ENCODE measurements at places on chromosomes 5 and 9.

DNA sequence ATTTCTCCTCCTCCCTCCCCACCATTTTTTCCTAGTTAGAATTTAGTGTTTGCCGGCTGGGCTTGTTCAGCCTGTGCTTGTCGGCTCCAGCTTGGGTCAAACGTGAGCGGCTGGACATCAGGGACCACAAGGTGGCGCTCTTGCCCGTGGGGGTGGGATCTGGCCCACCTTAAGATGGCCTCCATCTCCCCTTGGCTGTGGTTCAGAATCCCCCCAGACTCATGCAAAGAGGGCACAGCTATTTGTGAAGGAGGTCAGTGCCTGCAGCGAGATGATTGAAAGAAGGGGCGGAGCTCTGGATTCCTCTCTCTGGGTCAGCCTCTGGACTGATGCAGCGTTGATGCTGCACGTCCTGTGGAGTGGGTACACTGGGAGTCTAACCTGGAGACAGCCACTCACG, 283.3 kb upstream of the TUT7 start:
- no peak for DNase-seq

DNA sequence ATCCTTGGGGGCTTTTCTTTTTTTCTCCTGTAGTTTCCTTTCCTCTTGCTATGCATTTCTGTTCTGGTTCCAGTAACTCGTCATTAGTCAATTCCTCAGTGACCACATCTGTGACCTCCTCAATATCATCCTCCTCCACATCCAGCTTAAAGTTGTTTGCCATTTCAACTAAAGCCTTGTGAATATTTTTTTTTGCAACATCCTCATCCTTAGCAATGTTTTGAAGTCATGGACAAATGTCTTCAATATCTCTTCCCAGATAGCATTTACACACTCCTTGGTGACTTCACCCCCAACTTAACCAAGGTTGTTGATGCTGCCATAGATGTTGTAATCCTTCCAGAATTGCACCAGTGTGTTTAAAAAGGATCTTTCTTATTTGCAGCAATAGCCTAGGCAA, 14.7 kb upstream of the ADRB2 start:
- no peak for DNase-seq

- DNase-seq = no peak
Measured at GRCh38 chr9:115004545-115004944, 74.2 kb upstream of the TNFSF8 start.

DNA sequence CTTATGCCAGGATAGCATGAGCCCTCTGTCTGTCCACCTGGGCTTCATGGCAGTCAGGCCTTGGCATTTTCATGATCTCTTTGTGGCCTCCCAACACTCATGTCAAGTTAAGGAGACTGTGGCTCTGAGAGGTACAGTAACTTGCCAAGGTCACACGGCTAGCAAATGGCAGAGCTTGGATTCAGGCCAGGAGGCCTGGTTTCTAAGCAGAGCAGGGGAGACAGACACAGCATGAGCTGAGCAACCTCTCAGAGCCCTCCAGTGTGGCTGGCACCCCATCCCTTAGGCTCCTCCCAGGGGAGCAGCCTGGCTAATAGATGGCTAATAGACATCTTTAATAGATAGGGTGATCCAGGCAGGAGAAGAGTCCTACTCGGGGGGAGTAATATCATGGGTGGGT, 4.1 kb downstream of the SYNPO start:
- DNase-seq = no peak

GRCh38 chr5:164203581-164204225, 698.3 kb downstream of the MAT2B start:
- no peak for DNase-seq

GRCh38 chr5:168320805-168321204, 29.4 kb downstream of the WWC1 start:
- no peak for DNase-seq

DNA sequence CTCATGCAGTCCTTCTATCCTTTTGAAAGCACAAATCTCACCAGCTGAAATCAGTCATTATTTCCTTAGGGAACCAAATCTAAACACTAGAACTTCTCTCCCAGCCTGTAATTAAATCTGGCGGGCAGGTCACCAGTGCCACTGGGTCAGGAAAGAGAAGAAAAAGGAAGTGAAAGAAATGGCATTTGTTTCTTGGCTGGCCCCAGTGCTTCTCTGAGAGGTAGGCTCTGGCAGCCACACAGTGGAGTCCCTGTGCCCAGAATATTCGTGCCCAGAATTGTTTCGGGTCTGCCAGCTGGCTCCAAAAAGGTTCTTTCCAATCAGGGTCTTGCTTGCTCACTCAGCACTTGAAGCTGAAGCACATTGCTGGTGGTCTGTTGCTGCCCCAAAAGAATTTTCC, 133.9 kb upstream of the MTAP start:
- DNase-seq = no peak

- DNase-seq = no peak
Measured at GRCh38 chr5:75361310-75361709, 24.3 kb downstream of the HMGCR start.

- DNase-seq = no peak
Measured at GRCh38 chr9:91953718-91954117, 3.7 kb upstream of the ROR2 start.

GRCh38 chr5:131524431-131524830, 110.6 kb downstream of the RAPGEF6 start:
- DNase-seq = no peak

DNA sequence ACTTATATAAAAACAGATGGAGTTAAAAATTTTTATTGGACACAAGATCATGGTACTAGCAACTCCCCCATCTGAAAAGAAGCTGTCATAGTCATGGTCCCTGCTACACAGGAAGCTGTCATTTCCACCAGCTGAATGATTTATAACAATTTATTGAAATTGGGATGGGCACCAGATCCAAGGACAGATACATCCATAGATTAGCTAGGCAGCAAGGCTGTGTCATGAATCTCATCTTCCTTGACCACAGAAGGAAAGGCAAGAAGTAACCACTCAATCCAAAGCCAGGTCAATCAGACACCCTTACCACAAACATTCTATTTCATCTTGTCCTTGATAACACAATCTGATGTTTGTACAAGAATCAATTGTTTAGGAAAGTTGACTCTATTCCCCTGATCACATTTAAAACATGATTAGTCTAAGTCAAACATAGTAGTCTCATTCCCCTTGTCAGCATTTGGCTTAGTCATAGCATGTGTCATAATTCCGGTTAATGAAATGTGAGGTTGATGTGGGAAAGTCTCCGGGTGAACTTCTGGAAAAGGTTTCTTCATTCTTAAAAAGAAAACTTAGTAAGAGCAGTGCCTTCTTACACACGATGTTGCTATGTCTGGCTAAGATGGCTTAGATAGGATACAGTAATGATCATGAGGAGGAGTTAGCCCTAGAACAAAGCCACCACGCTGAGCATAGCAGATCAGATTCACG, 462.6 kb upstream of the PAPPA start:
- DNase-seq = no peak

DNA sequence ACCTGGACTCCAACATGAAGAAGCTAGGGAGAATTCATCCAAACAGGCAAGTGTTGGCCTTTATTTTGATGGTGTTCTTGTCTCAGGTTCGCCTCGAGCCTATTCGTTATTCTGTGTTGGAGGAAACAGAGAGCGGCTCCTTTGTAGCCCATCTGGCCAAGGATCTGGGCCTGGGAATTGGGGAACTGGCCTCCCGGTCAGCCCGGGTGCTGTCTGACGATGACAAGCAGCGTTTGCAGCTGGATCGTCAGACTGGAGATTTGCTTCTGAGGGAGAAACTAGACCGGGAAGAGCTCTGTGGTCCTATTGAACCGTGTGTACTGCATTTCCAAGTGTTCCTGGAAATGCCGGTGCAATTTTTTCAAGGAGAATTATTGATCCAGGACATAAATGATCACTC, 367 bp downstream of the PCDHB4 start:
- no peak for DNase-seq

DNA sequence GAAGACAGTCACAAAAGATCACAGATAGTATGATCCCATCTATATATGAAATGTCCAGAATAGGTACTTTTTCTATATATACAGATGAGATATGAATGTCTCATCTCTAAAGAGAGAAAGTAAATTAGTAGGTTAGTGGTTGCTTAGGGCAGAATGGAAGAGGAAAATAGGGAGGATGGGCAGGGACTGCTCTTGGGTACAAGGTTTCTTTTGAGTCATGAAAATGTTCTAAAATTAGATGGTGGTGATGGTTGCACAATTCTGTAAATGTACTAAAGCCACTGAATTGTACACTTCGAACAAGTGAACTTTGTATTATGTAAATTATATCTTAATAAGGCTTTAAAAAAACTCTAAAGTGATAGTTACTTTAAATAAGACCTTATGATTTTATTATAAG, 59.6 kb upstream of the GRAMD2B start:
- no peak for DNase-seq

- DNase-seq = no peak
Measured at GRCh38 chr5:60918466-60918865, 26.4 kb downstream of the ERCC8 start.

DNA sequence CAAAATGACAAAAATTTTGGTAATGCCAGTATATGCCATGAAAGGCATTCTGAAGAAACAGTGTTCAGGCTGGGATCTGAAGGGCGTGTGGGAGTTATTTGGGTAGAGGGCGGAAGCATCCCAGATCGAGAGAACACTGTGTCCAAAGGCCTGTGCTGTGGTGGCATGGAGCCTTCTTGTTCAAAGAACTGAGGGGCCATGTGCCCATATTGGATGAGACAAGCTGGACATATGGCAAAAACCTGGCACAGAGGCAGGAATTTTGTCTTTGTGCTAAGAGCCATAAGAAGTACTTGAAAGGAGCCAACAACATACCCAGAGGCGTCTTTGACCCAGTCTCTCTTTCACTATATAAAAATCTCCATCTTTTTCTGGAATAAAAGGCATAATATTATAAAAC, 128.0 kb downstream of the SYK start:
- DNase-seq = no peak

- no peak for DNase-seq
Measured at GRCh38 chr5:110477911-110478310, 248.6 kb downstream of the TMEM232 start.

DNA sequence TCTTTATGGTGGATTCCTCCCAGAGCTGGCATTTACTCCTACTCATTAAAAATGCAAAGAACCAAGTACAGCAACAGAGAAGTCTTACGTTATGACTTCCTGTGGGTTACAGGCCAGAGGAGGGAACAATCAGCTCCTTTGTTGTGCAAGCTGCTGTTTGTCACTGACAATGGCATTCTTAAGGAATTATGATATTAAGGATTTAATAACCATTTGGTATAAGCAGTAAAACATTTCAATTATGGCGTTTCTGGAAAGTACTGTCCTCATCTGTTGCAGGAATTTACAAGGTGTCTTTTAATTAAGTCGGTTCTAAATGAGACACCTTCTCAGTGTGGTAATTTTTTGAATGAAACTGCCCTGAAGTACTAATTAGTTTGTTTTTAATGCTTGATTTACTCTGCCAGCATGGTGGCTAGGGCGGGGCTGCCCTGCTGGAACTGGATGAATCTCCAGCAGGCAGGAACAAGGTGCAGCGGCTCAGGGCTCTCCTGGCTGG, 49.1 kb upstream of the VDAC1 start:
- no peak for DNase-seq

- peak; percentile 27 for DNase-seq
Measured at GRCh38 chr9:113587471-113588031, 124.0 kb downstream of the RGS3 start.

DNA sequence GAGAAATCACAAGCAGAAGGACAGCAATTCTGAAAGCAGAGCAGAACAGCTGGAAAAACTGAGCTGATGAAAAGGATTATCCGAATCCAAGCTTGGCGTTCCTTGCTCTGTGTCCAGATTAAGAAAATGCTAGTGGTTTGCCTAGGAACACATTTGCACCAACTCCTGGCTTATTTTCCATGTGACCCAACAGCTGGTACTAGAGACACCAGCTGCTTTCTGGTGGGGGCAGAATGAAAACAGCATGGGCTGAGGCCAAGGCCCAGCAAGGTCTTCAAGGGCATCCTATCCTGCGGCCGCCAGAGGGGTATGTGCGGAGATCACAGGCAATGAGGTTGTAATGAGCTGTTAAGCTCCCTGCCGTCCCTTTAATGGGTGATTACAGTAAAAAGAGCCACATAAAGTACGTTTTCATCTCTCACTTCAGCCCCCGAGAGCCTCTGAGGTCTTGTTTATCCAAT, 131.5 kb downstream of the DOCK8 start:
- DNase-seq = no peak

DNA sequence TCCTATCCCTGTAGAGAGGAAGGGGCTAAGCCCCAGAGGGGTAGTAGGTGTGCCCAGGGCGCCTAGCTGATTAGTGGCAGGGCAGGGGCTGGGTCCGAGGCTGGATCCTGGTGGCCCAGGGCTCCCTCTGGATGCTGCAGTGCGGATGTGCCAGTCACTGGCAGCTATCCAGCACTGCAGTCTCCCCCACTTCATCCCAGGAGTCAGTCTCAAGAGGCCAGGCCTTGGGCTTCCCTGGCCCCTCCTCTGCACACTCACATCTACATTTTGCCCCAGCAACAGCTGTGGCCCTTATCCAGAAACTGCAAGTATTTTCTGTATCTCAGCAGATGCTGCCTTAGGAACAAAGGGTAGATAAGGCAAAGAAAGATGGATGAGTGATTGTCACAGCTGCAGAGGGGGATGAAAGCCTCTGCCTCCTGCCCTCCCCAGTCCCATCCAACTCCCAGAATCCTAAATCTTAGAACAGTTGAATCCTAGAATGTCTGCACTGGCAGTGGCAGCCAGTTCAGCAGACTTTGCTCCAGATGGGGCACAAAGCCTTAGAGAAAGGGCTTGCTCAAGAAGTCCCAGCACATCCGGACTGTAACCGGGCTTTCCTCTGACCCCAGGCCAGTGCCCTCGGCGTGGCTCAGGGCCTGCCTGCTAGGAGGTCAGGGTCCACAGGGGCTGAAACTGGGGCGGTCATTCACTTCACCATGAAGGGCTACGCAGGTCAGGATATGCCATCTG, 1.6 kb downstream of the ANXA6 start:
- no peak for DNase-seq

GRCh38 chr9:126232461-126232860, 94.2 kb upstream of the MVB12B start:
- no peak for DNase-seq

- DNase-seq = no peak
Measured at GRCh38 chr9:117927354-117927753, 223.2 kb downstream of the TLR4 start.

DNA sequence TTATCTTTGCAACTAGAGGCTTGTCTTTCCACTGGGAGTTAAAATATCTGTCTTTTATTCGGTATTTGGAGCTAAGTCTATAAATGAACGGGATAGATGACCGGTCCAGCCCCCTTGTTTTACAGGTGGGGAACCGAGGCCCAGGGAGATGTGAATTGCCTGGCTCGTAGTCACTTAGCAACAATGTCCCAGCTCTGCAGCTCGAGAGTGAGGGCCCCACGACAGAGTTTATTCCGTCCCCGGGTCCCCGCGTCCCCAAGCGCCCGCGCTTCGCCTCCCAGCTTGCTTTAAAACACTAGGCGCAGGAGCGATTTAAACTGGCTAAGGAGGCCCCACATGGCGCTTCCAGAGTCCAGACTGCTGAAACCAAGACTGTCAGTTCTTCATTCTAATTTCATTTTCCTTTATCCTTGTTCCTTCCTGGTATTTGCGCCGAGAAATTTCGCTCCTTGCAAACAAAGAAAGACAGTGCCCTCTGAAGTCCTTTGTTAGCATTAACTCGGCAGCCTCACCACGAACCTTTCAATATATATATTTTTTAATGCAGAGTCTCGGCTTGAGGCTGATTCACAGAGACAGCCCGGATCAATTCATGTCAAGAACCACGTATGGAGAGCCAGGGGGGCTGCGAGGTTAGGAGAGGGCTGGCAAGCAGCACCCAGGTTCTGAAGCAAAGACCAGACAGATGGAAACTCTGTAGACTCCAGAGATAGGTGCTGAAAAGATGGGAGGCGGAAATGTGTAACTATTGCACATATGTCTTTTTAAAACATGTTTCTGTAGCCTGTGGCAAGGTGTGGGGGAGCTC, 1.4 kb upstream of the ENC1 start:
- no peak for DNase-seq

GRCh38 chr9:14542071-14542470, 151.2 kb downstream of the ZDHHC21 start:
- no peak for DNase-seq

Data from activated CD8-positive, alpha-beta memory T cell treated with anti-CD3 and anti-CD28 coated beads, Interleukin-2, amount 50 U/mL, for 4 hours (primary cell).